ENCODE measurements at places on chromosomes 7 and 10.

- DNase-seq = peak; percentile 91
These were observed at the start of gene ZSCAN21 for GRCh38 chr7:100049441-100050291. ZSCAN21 (plus strand) TSS chr7:100049774; CDS start chr7:100057007, 7,233 bp downstream.

DNA sequence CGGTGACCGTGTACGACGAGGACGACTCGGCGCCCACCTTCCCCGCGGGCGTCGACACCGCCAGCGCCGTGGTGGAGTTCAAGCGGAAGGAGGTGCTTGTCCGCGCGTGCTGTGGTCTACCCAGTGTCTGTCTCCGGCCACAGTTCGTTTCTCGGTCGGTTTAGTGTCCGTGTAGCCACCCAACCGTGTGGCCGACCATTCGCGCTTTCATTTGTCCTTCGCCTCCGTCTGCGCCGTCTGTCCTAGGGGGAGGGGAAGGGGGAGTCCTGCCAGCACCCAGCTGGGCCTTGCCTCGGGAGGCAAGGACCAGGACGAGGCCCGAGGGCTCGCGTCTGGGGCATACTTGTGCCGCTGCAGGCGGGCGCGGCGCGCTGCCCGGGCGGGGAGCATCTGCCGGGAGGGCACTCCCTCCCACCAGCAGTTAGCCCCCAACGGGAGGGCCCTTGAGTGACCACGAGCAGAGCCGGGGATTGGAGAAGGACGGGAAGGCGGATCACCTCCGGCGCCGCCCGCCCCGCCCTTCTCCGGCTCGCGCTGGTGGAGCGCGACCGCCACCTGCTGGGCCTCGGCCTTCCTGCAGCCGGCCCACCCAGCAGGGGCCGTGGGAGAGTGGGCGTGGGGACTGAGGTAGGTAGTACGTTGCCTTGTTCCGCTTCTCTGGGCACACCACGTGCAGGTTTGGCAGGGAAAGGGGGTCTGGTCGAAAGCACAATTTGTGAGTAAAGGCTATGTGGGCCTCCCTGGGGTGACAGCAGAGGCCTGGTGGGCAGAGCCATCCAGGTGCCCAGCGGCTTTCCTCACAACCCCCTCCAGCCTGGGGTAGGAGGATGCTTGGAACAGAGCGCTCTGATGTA is 28.5 kb downstream of the RET start:
- peak; percentile 91 for DNase-seq

DNA sequence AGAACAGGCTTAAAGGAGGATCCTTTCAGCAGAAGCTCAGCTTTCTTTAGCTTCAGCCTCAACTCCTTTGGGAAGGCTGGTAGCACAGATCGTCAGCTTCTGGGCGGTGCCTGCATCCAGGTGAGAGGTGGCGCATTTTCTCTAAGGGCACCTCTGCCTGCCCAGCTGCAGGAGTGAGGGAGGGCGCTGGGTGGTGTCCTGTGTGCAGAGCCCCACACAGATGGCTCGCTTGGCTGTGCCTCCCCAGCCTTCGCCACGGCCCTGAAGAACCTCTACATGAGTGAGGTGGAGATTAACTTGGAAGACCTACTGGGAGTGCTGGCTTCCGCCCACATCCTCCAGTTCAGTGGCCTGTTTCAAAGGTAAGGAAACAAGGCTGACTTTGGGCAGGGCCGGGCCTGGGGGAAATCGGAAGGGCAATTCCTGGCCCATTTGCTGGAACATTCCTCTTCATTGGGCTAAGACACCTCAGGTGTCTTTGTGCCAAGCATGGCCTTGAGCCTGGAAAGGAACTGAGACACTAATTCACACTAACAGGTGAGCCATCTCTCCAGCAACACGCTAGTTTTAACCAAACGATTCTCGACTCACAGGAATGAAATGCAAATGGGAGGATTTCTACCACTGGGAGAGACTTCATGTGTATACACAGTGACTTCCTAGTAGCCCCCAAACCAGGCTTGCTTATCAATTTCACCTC is 19.9 kb downstream of the BTBD16 start:
- DNase-seq = no peak

DNA sequence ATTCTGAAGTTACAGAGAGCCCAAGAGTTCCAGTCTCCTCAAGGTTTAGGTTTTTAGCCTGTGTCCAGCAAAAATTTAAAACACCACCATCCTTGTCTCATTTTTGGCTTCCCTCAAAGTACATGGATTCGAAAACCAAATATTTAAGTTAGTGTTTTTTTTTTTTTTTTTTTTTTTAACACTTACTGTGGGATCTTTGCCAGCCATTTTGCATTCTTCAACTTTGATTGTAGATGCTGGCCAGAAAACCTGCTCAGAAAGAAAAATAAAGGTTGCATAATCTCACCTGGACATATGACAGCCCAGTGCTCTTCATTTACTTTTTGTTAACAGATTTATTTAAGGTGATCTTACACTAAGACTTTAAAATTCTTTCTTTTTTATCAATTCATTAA is 91.6 kb downstream of the SEMA3C start:
- DNase-seq = no peak

- DNase-seq = peak; percentile 29
These were observed 156.2 kb downstream of the DNAJB6 start for GRCh38 chr7:157493017-157493416.

- no peak for DNase-seq
These were observed 19.7 kb upstream of the RPEL1 start for GRCh38 chr10:103225939-103226338.

- DNase-seq = no peak
These were observed 134.8 kb upstream of the NAMPT start for GRCh38 chr7:106419455-106420182.

DNA sequence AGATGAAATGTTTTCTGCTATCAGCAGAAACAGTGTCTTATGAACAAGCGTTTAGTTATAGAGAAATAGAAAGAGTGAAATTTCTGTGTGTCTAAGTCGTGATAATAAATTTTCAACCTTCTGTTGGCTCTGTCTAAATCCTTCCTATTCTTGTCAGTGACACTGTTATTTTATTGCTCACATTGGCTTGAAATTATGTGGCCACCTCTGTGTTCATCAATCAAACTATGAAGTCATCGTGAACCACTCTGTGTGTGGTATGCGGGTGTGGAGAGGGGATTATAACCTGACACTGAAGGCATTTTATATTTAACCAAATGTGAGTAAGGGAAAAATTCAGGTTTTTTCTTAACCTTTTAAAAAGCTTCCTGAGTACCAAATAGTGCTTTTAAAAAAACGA is 12.3 kb downstream of the AOAH start:
- no peak for DNase-seq

GRCh38 chr7:47290867-47291266 is 291.0 kb downstream of the TNS3 start:
- no peak for DNase-seq

GRCh38 chr10:1185911-1186682 is 129.9 kb downstream of the WDR37 start:
- DNase-seq = no peak

- no peak for DNase-seq
These were observed 23.9 kb downstream of the SEM1 start for GRCh38 chr7:96685755-96686154.

DNA sequence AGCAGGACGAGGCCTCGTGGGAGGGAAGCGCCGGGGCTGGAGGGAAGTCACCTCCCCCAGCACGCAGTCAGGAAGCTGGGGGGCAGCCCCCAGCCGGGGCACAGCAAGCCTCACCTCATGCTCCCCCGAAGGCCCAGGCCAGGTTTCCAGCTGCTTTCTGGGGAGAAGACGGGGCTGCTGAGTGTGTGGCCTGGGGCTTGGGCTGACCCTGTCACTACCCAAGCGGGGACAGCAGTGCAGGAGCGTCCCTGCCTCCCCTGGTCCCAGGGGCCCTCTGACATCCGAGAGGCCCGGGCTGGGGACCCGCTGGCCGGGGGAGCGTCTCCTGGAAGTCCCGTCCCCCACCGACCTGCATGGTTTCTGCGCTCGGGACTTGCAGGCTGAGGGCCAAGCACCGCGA is 19.7 kb upstream of the NKX6-2 start:
- DNase-seq = no peak

GRCh38 chr10:81108516-81109199 is 571.0 kb downstream of the SH2D4B start:
- DNase-seq = no peak

- DNase-seq = no peak
These were observed 241.3 kb downstream of the FANK1 start for GRCh38 chr10:126137562-126138221.

DNA sequence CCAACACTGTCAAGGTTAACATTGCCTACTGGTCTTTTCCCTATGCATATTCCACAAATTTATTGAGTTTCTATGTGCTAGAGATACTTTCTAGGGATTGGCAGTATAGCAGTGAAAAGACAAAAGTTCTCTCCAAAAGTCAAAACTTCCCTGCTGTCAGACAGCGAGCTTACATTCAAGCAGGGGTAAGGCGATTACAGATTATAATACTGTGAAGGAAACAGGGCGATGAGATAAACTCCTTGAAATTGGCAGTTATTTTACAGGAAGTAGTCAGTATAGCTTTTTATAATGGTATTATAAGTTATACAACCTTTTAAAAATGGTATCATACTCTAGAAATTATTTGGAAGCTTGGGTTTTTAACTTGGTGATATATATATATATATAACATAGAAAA is 9.9 kb downstream of the VPS50 start:
- DNase-seq = no peak

DNA sequence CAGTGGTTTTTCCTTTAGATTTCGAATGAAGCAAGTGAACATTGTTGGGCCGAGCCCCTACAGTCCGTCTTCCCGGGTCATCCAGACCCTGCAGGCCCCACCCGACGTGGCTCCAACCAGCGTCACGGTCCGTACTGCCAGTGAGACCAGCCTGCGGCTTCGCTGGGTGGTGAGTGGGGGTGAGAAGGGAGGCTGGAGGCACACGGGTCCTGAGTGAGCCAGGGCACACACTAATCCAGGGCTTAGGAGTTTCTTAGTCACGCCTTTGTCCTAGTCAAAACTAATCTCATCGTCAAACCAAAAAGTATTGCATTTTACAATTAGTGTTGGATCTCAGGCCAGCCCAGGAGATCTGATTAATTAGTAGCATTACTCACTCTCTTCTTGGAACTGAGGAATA is 568.8 kb upstream of the FOXK1 start:
- no peak for DNase-seq

GRCh38 chr10:55024713-55025112 is 223.7 kb upstream of the PCDH15 start:
- DNase-seq = no peak

DNA sequence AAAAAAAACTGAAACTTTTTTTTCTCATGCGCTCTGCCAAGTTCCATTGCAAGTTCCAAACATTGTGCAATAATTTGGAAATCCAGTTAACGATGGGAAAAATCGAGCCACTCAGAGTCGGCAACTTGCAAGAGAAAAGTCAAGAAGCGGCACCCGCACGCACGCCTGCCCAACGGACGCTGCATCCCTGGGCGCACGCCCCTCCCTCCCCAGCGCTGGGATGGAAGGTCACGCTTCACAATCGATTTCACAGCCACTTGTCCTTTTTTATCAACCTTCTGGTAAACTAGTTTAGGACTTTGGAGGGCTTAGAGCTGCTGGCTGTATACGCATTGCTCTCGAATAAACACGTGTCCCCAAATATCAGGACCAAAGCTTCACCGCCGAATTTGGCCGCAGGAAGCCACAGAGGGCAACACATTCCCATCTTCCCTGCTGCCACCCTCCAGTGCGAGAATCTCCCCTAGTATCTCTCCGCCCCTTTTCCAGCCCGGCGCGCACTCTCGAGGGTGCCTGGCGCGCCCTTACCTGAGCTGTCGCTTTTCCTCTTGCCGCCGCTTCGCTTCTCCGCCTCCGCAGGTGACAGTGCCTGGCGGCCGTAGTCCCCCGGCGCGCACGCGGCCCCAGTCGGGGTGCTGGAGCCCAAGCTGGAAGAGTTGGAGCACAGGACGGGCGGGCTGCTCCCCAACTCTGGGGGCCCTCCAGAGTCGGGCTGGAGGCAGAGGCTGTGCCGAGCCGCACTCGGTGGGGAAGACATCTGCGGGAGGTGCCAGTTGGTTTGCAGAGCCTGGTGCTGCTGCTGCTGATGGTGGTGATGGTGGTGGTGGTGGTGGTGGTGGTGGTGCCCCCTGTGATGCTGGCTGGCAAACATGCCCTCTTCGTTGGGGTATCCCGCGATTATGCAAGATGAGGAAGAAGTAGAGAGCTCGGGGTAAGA is 857 bp downstream of the MEOX2 start:
- no peak for DNase-seq

DNA sequence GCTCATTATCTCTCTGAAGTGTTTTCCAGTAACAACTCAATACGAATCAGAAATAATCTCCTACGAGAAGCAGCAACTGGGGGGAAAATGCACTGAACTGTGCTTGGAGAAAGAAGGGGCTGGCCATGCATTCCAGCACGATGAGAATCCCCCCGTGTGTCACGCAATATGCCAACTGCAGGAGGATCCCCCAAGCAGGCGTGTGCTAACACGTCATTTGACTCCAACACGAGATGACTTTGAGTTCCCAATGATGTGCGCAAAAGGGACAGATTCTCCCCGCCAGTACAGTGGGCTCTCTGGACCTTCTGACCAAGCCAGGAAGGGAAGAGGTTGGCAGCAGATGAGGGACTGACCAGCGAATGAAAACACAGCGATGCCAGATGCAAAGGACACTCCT is 105.5 kb downstream of the KCNMA1 start:
- no peak for DNase-seq

- no peak for DNase-seq
These were observed 76.9 kb upstream of the RET start for GRCh38 chr10:43000021-43000411.

- DNase-seq = no peak
These were observed 124.5 kb downstream of the LHPP start for GRCh38 chr10:124586142-124586541.

- DNase-seq = no peak
These were observed 133.5 kb upstream of the FEZF1 start for GRCh38 chr7:122438006-122438405.

DNA sequence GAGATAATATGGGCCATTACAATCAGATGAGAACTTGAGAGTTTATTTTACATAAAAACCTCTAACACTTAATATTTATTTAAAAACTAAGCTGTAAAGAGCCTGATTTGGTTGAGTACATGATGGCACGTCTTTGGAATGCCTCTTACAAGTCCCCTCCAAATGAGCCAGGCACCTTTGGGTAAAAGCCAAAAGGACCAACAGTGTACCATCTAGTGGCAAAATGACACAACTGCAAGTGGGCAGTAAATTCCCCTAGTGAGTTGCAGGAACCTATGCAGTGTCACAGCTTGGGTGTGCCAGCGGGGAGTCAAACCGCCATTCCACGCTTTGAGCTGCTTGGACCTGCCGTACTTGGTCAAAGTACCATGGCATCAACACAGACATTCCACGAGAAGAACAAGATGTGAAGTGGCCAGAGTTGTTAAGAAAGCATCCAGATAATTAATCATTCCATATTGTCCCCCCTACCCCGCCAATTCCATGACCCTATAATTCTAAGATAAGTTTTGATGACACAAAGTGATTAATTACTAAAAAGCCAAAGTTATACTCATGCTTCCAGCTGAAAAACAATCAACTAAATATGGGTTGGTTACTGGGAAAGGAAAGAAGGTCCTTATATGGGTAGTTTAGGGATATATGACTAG is 115.2 kb downstream of the SORBS1 start:
- peak; percentile 35 for DNase-seq

DNA sequence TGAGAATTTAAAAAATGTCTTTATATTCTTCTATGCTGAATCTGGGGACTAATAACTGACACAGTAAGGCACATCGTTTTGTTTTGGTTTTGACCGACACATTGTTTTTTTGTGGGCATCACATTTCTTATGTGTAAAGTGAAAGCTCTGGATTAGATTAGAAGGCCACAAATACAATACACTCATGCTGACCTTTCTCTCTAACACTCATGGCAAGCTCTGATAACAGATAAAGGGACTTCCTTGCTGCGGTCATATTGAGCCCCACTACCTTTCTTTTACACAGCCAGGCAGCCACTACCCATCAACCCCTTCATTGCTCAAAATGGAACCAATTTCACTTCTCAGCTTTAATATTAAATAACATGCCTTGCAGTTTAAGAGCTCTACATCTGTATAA is 26.0 kb downstream of the PPP1R3A start:
- no peak for DNase-seq

Measured in activated T-cell treated with anti-CD3 and anti-CD28 coated beads, Interleukin-2, amount 50 U/mL, for 24 hours (primary cell).